OCI-M1 (cell line): ENCODE measurements at places on chromosomes 1 and 21.

GRCh38 chr1:18955441-18956192 is 859 bp downstream of the IFFO2 start:
- peak; percentile 19 for DNase-seq

DNA sequence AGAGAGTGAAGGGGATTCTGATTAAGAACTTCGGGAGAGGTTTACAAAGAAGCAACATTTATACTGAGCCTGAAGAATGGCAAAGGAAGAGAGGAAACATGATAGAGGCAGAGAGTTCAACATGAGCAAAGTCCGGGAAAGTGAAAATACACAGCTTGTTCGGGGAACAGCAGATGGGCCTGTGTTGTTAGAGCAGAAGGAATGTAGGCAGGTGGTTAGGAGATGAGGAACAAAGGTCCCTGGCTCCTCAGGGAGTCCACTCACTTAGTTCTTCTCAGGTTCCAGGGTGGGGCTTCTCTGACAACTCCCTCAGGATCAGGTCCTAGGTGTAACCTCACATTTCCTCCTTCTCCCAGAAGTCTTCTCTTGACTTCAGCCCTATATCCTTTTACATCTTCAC is 5.1 kb upstream of the ZNF326 start:
- no peak for DNase-seq

DNA sequence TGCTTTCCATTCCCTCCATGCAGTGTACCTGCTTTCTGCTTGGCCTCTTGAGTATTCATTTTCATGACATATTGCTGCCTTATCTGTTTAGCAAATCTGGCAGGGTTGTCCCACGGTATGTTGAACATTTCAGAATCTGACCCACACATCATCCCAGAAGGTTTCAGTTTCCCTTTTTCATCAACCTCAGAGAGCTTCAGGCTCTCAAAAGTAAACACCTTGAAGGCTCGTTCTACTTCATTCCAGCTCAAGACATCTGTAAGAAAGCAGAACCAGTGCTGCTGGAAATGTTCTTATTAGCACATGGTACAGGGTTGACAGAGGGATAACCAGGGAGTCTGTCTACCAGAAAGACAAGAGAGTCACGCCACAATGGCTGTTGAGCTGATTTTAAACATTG is 103.6 kb downstream of the SPAG17 start:
- DNase-seq, result peak; percentile 22

GRCh38 chr1:58749646-58750045 is 34.2 kb downstream of the JUN start:
- DNase-seq, result no peak

GRCh38 chr1:155884982-155885381 is 25.6 kb downstream of the SYT11 start:
- no peak for DNase-seq

DNA sequence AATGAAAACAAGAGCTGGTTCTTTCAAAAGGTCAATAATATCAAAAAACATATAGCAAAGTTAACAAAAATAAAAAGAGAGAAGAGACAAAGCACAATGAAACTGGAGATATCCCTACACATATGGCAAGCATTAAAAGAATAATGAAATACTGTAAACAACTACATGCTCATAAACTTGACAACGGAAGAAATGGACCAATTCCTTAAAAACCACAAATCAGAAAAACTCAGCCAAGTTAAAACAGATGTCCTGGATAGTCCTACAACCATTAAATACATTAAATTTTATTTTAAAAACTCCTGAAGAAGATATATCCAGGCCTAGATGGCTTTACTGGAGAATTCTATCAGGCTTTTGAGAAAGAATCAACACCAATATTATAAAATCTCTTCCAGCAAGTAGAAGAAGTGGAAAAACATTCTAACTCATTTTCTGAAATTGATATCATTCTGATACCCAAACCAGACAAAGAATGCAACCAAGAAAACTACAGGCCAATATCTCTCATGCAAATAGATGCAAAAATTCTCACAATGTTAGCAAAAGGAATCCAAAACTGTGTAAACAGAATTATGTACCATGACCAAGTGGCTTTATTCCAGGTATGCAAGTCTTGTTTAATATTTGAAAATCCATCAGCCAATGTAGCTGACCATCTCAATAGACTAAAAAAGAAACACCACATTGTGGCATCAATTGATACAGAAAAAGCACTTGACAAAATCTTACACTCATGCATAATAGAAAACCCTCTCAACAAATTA is 56.1 kb upstream of the LRRC7 start:
- no peak for DNase-seq

DNA sequence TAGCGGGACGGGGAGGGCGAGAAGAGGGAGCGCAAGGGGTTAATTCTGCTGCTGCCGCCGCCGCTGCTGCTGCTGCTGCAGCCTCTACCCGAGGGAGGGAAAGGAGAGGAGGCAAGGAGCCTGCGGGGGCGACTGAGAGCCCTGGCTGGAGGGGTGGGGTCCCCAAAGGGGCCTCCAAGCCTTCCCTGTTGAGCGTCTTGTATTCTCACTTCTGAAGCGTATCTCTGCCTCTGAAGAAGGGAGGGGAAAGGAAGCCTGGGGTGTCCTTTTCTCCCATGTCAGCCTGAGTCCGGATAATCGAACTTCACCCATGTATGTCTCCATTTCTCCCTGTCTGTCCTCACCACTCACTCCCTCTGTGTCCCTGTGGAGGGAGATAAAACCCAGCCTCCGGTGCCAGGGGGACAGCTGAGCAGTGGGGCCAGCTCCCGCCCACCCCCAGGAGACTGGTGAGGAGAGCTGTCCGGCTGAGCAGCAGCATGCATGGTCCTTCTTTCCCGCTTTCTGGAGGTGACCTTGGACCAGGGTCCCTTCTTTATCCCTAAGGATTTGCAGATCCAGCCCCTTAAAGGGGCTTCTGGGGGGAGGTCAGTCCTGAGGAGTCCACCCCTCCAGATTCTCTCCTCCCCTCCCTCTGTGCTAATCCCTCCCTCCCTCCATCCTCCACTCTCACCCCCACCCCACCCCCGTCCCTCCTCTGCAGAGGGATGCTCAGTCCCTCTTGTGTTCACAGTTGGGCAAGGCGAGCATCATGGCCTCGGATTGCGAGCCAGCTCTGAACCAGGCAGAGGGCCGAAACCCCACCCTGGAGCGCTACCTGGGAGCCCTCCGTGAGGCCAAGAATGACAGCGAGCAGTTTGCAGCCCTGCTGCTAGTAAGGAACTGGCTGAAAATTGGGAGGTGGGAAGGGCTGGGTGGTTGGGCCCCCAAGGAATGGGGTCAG is 1.0 kb downstream of the NCDN start:
- DNase-seq, result no peak

DNA sequence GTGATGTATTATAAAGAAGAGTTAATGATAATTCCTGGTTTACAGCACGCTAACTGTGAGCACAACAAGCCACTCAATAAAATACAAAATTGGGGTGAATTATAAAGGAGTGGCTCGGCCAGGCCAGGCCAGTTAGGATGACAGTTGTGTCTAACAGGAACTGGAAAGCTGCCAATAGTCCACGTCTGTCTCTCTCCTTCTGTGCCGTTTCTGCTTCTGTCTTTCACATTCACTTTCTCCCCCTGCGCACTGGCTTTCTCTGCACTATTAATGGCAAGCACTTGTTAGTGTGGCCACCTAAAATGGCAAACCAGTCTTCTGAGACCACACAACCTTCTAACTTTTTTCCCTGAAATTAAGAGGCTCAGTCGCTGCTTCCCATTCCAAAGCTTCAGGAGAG is 394.3 kb downstream of the NTNG1 start:
- DNase-seq, result peak; percentile 43

GRCh38 chr1:213330281-213330680 is 279.2 kb downstream of the RPS6KC1 start:
- no peak for DNase-seq
